Small intestine (tissue), 16 donors: ENCODE measurements at places on chromosomes 5 and 9. TPM values are rescaled to one million over a fixed set of nuclear protein-coding genes. Genes with fewer than 3 reads are reported as not detected.
A peak's percentile ranks its signal among the peaks of the same experiment; 100 is the strongest.

- no peak for DNase-seq
- no peaks in the 10 kb centered on the region for H3K27me3 ChIP-seq
- no peak overlapping the region for H3K4me3 ChIP-seq
Measured at GRCh38 chr5:141039517-141039916, 11.7 kb upstream of the PCDHB1 start.

- H3K36me3 ChIP-seq: no peaks in the 10 kb centered on the region
- no peak overlapping the region for H3K27ac ChIP-seq
Measured at GRCh38 chr9:101119206-101119819, 90.8 kb downstream of the PLPPR1 start.

- no peaks in the 10 kb centered on the region for H3K36me3 ChIP-seq
- DNase-seq: no peak
- H3K27me3 ChIP-seq: no peaks in the 10 kb centered on the region
- no peaks in the 10 kb centered on the region for H3K4me1 ChIP-seq
Measured at GRCh38 chr9:2413160-2413805, 208.3 kb upstream of the VLDLR start.

DNA sequence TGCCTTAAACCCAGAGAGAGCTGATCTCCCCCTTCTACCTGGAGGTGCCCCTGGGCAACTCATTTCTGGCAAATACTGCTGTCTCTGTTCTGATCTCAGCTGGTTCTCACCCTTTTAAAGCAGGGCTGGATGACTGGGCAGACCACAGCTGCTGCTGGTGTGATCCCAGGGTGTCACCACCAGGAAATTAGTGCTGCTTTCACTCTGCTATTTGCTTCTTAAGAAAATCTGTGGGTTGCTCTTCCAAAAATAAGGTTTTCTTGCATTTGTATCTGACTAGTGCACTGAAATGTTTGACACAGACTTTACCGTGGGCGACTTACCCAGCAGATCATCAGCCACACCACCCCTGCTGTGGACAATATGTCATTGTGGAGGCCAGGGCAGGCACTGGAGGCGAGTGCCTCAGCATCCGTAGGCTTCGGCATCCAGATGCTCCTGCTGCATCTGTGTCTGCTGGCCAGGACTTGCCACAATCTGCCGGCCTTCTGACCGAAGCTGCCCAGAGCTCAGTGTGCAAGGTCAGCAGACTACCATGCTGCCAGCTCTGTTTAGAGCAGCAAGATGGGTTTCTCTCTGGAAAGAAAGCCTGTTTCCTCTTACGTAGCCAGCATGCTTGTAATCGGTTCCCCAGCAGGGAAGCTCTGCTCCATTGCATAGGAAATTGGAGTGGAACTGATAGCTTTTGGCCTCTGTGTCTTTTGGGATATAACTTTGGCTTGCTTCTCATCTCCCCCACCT lies 13.6 kb downstream of the ARHGAP26 start:
- H3K36me3 ChIP-seq: no peaks in the 10 kb centered on the region
- H3K4me1 ChIP-seq: peaks cover under 1% of the 10 kb centered on the region
- peak overlapping the region; percentile 29 for H3K27ac ChIP-seq
- DNase-seq: no peak

GRCh38 chr5:38376404-38376803 lies 118.0 kb downstream of the EGFLAM start:
- no peaks in the 10 kb centered on the region for H3K36me3 ChIP-seq
- H3K4me3 ChIP-seq: no peak overlapping the region
- H3K27me3 ChIP-seq: peaks cover 9% of the 10 kb centered on the region
- no peaks in the 10 kb centered on the region for H3K4me1 ChIP-seq

DNA sequence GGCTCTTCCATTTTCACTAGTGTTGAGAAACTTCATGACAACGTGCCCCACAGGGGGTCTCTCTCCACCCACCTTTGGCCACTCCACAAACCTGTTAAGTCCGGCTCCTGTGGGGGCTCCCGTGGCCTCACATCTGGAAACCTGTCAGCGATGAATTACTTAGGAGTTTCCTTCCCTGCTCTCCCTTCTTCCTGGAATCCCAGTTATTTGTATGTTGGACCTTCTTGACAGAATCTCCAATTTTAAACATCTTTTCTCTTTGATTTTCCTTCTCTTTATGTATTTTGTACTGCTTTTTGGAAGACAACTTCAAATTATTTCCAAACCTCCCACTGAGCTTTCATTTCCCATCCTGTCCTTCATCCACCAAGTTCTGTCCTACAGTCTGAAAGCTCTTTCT lies 55.1 kb upstream of the NRARP start:
- no peaks in the 10 kb centered on the region for H3K27me3 ChIP-seq
- no peak overlapping the region for H3K27ac ChIP-seq
- H3K4me3 ChIP-seq: no peak overlapping the region
- no peaks in the 10 kb centered on the region for H3K4me1 ChIP-seq
- no peaks in the 10 kb centered on the region for H3K36me3 ChIP-seq
- no peak for DNase-seq

- peak; percentile 16 for DNase-seq
- H3K36me3 ChIP-seq: no peaks in the 10 kb centered on the region
- no peak overlapping the region for H3K4me3 ChIP-seq
- peak overlapping the region; percentile 35 for H3K27ac ChIP-seq
- H3K27me3 ChIP-seq: no peaks in the 10 kb centered on the region
- no peaks in the 10 kb centered on the region for H3K4me1 ChIP-seq
Measured at GRCh38 chr5:54673523-54674225, 156.1 kb downstream of the SNX18 start.

DNA sequence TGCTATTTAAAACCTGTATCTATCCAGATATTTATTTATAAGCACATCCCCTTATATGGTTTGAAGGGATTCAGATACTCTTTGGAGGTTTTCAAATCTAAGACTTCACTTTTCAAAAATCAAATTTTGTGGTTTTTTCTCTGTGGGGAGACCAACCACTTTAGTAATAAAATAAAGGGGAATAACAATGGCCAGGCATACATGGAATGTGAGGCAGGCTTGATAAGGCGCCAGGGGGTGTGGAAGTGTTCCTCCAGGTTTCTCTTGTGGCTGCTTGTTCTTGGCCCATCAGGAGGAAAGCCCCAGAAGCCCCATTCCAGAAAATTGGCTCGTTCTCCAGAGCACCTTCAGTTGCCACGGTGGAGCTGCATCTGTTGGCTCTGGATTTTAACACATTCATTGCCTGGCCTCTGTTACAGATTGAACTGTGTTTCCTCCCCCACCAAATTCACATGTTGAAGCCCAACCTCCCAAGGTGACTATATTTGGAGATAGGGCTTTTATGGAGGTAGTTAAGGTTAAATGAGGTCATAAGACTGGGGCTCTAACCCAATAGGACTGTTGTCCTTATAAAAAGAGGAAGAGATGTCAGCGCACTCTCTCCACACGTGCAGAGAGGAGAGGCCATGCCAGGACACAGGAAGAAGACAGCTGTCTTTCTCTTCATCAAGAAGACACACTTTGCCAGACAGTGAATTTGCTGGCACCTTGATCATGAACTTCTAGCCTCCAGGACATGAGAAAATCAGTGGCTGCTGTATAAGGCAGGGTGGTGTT lies 195.9 kb downstream of the TMEM38B start:
- no peak overlapping the region for H3K4me3 ChIP-seq
- DNase-seq: no peak
- no peak overlapping the region for H3K27ac ChIP-seq
- no peaks in the 10 kb centered on the region for H3K27me3 ChIP-seq
- H3K36me3 ChIP-seq: no peaks in the 10 kb centered on the region
- no peaks in the 10 kb centered on the region for H3K4me1 ChIP-seq

SGCD gene
- polyA plus RNA-seq: 0.22 TPM

CXXC5 gene
- polyA plus RNA-seq: 14.6 TPM

NEK6 gene
- polyA plus RNA-seq: 31.2 TPM
